ENCODE measurements at places on chromosomes 4 and X.
A peak's percentile ranks its signal among the peaks of the same experiment; 100 is the strongest.

GRCh38 chr4:83212041-83212851 is 72.4 kb downstream of the COQ2 start:
- DNase-seq, result no peak

DNA sequence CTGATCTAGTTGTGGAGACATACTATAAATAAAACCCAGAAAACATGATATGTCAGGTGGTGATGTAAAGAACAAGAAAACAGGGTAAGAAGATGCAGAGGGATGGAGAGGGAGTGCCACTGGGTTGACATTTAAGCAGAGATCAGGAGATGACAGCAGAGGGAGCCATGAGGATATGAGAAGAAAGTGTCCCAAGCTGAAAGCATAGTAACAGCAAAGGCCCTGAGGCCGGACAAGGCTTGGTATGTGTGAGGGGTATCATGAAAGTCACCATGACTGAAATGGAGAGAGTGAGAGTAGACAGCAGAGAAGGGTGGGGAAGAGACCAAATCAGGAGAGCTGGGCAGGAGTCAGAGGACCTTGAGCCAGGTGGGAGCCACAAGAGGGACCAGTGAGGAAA is 3.4 kb downstream of the GPKOW start:
- no peak for DNase-seq

GRCh38 chr4:159287767-159288166 is 184.9 kb downstream of the RAPGEF2 start:
- no peak for DNase-seq

- no peak for DNase-seq
Measured at GRCh38 chr4:156673483-156673882, 298.1 kb downstream of the PDGFC start.

DNA sequence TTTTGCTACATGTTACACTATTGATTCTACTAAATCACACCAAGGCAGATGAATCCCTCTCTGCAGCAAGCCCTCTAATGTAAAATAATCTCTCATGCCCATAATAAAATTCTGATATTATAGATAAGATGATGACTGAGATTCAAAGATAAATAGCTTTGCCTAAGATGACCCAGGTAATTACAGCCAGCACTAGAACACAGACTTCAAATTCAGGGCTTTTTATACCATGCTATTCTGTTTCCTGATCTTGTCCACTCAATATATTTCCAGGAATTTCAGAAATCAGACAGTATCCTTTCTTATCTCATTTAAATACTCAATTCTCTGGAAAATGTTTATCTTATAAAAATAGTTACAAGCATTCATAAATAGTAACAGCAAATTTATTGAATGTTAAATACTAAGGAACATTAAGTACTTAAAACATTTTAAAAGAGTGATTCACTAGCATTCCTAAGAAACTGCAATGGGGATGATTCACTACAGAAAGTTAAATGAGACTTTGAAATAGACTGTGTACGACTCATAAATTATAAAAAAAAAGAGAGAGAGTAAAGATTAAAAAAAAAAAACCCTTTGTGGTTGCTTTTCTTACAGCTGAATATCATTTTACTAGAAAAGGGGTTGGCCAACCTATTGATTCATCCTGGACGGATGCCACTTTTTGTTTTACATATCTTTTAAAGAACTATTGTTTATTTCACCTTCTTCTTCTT is 45.8 kb upstream of the IL21 start:
- DNase-seq, result peak; percentile 71

DNA sequence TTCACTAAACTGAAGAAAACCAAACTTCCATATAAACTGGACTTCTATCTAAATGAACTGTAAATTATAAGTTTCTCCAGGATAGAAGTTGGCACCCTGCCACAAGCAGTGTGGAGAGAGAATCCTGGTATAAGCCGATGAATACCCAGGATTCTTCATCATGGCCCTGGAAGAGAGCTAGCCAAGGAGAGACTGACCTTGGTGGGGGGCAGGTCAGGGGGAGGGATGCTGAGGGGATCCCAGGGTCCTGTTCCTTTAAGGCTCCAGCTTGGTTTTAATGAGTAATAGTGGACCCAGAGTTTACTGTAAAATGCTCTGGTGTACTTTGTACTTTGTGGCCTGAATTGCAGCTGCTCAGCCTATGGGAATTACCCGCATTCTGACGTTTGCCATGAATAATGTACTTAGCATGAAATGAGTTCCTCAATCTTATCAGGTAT is 16.9 kb downstream of the RASSF6 start:
- DNase-seq, result no peak

- DNase-seq, result no peak
Measured at GRCh38 chrX:71514367-71515037, 18.4 kb upstream of the OGT start.

- DNase-seq, result no peak
Measured at GRCh38 chrX:84218726-84219125, 30.7 kb upstream of the RPS6KA6 start.

DNA sequence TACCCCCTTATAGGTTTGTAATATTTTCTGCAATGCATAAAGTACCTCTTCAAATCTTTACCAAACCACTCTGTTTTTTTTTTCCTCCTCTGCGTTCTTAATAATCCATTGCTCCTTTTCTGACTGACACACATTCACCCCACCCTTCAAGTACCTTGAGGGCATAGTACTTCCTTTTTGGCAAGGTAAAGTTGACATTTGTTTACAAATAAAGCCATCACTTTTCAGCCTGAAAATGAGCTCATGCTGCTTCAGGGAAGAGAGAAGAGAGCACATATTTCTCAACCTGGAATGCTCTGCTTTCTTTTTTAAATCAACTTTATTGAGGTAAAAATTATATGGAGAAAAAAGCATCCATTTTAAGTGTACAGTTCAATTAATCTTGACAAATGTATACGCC is 113.9 kb downstream of the AGTR2 start:
- no peak for DNase-seq

- DNase-seq, result no peak
Measured at GRCh38 chr4:5543681-5544080, 164.7 kb downstream of the EVC2 start.

DNA sequence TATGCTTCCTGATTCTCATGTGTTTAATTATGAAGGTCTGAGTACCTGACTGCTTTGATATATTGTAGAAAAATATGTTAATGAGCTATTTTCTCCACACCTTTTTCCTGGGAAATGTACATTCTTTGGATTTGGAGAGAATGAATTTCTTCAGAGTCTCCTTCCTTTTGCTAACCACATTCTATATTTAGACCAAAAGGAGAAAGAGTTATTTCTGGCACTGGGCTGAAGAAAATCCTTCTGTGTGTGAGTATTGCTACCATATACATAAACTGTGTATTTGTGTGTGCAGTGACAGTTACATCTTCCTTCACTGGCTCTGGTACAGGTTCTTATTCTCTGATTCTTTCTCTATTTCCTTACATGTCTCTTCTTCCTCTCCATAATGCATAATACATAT is 44.5 kb upstream of the PGRMC2 start:
- no peak for DNase-seq

DNA sequence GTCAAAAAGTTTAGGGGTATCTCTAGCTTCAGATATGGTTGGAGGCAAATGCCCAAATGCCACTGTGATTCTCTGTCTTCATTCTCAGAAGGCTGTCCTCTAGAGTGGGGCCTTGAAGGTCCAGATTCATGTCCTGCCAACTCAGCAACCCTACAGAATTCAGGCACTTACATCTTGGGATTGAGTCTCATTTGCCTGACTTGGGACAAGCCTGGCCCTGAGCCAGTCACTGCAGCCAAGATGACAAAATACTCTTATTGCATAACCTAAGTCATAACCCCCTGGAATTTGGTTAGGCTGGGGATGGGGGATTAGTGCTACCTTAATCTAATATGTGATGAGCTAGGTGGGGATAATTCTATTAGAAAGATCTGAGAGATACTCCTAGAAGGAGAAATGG is 100.5 kb downstream of the AREG start:
- no peak for DNase-seq

GRCh38 chr4:33482773-33483172 is 2761.5 kb downstream of the ARAP2 start:
- no peak for DNase-seq

- no peak for DNase-seq
Measured at GRCh38 chr4:177923888-177924287, 481.7 kb upstream of the AGA start.

- no peak for DNase-seq
Measured at GRCh38 chr4:182179105-182179504, 64.1 kb upstream of the TENM3 start.

DNA sequence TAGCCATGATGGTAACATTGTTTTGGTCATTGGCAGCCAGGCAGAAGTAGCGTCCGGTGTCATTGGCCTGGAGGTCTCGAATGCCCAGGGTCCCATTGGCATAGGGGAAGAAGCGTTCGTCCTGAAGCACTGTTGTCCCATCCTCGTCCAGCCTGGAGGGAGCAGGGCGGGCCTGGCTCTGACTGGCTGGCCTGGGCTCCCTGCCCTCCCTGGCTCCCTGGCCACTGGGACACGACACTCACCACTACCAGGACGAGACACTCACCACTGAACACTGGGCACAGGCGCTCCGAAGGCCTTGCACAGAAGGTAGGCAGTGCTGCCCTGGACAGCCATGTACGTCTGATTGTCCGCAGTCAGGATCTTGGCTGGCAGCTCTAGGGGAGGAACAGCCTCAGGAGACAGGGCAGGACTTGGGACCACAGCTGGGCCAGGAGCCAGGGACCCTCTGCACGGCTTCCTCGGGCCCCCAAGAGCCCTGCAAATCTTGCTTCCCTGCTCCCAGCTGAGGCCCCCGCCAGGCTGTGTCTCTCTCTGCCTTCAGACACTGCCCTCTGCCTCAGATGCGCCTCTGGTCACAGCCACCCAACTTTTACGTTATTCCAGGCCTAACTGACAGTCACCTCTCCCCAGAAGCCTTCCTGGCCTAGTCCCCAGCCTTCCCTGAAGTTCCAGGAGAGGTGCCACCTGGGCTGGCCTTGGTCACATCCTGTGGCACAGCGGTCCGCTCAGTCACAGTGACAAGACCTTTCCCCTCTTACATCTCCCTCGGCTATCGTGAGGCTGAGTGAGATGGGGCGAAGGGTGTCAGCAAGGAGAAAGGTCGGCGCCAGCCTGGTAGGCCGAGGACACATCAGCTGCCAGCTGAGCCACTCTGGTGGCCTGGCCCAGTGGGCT is 17.1 kb downstream of the L1CAM start:
- no peak for DNase-seq

GRCh38 chr4:86233681-86234080 is 126.2 kb downstream of the MAPK10 start:
- no peak for DNase-seq

- DNase-seq, result no peak
Measured at GRCh38 chr4:25070545-25070944, 39.8 kb upstream of the LGI2 start.

GRCh38 chrX:17266136-17266535 is 108.9 kb upstream of the NHS start:
- no peak for DNase-seq

DNA sequence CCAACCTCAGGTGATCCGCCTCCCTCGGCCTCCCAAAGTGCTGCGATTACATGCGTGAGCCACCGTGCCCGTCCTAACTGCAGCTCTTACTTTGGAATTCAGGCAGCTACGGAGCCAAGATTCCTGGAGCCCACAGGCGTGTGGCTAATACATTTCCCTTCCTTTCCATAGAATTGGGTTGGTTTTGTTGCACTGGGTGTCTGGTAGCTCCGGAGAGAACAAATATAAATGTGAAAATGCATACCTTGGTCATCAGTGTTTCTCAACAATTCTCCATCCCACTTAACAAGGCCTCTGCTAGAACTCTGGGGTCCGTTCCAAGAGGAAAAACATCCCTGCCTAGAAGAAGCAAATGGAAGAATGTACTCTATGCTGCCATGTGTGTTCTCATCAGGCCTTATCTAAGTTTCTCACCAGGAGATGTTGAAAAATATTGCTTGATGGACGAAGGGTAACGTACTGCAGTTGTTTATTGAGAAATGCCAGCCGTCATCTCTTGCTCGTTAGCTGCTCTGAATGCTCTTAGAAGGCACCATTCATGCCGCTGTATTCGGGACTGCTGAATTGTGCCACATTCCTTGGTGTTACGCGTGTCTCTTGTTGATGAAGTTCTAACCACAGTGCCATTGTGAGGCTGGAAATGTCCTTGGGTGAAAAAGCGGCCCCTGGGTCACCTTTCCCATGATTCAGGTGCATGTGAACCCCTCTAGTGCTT is 50.5 kb upstream of the CD99 start:
- no peak for DNase-seq

DNA sequence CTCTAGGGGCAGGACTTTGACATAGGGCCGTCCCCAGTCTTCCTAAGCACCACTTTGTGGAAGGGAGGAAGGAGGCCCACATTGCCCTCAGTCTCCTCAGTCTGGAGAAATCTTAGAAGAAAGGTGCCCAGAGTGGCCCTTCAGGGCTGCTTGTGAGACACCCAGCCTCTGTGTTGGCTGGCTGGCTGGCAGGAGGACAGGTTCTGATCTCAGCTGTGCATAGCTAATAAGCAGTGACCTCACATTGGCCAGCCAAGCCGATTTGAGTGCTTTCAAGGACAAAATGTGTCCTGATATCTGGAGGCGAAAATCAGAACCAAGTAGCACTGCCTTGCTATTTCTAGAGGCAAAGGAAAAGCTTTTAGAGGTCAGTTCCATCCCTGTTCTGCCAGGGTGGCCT is 211.5 kb downstream of the BCOR start:
- no peak for DNase-seq

GRCh38 chrX:40644821-40645358 is 2.5 kb downstream of the CXorf38 start:
- DNase-seq, result peak; percentile 71

DNA sequence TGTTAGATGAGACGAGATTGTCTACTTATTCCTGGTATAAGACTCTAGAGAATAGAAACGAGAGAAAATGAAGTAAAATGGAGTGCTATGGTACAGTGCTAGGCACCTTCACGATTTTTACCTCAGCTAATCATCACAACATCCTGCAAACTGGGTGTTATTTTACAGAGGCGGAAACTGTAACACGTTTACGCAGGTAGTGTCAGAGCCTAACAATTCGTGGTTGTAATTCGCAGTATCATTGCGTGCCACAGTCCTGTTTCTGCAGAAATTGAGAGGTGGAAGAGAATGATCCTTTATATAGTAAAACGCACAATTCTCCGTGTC is 383 bp upstream of the TBC1D19 start:
- DNase-seq, result no peak

DNA sequence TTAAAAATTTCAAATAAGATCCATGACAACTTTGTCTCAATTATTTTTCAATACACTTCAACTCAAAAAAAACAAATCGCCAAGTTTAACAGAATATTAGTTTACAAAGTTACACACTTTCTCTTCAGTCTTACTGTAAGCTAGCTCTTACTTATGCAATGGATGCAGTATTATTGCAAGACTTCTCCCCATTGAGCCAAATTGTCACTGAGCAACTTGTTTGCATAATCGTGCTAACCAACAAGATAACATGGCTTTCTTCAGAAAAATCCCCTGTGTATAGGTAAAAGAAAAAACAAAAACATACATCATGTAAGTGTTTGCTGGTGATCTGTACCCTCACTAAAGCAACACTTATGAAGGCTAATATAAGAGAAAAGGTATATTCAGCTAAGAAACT is 18.9 kb downstream of the DNAJB14 start:
- no peak for DNase-seq

GRCh38 chr4:73193155-73193554 is 65.4 kb downstream of the ANKRD17 start:
- DNase-seq, result no peak
